Fibroblast of skin of left quadriceps (primary cell): ENCODE measurements at places on chromosomes 7 and 10.

- no peak for DNase-seq
Measured at GRCh38 chr7:50404392-50404791, 45.8 kb downstream of the FIGNL1 start.

DNA sequence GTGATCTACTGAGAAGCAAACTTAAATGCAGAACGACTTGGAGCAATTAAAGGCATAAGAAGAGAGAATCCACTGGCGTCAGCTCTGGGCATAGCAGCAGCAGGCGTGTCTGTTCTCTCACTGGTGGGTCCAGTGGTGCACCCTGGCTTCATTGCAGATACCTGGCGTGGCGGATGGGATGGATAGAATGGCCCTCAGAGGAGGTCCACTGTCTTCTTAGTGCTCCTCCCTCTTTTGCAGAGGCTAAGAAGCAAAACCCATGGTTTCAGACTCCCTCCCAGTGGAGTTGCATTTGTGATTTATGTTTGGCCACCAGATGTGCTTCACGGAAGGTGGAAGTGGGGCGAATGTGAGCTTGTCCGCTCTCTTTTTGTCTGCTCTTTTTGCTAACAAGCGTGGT lies 28.4 kb upstream of the PRKAG2 start:
- no peak for DNase-seq

DNA sequence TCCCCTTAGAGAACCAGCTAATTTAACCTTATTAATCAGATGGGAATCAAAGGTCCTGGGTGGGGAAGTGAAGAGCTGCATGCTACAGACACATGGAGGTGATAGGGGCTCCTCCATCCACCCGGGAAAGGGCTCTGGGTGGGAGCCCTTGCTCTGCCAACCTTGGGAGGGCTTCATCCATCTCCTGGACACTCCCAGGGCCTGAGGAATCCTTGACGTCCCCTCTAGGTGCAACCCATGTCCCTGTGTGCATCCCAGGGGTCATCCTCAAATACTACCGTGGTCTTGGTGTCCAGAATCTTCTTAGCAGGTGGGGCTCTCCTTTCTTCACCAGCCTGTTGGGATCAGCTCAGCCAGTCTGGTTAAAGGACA lies 55.4 kb upstream of the IGFBP3 start:
- DNase-seq, result no peak

DNA sequence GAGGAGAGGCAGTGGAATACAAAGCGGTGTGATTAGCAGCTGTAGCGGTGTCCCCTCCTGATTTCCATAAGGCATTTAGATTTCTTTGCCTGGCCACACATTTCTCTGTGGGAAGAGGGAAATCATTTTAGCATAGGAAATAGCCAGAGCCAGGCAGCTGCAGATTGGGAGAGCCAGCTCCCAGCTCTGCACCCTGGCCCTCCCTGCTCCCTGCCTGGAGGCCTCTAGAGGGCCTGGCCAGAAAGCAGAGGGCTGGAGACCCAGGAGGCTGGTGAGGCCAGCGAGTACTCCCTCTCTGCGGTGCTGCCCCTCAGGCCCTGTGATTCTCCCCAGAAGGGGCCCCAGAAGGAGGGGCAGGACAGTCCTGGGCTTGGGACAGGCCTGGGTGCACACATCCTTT lies 85.7 kb downstream of the C10orf105 start:
- DNase-seq, result no peak
